ENCODE measurements at places on chromosomes 2 and 18. TPM values are rescaled to one million over a fixed set of nuclear protein-coding genes. Genes with fewer than 3 reads are reported as not detected.

The PTPRN gene
- not detected for total RNA-seq

DNA sequence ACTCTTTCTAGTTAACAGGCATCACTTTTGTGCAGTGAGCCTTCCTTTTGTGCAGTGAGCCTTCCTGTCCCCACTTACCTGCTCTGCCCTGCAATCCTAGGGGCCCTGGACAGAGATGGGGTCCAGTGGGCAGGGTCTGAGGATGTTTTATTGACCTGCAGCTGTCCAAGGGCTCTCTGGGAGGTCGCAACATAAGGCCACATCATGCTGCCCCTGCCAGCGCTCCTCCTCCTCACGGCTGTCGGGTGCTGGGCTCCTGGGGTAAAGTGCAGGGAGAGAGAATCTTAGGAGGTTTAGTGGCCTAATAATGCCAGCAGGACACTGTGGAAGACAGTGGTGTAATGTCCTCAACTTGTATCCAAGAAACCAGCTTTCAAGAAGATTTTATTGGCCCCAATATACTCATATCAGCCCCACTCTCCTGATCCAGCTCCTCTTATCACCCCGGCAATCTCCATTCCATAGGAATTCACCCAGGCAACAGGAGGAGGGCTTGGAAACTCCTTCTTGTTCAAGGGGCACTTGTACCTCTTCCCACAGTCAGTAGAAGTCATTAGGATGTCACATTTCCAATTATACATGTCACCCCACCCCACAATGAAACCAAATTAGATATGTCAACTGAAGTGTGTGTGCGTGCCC, 41.9 kb upstream of the ASB18 start:
- H3K36me3 ChIP-seq = no peaks in the 10 kb centered on the region
- no peaks in the 10 kb centered on the region for H3K27me3 ChIP-seq
- no peak overlapping the region for H3K27ac ChIP-seq
- DNase-seq = no peak
- no peak overlapping the region for H3K4me3 ChIP-seq
- H3K4me1 ChIP-seq = no peaks in the 10 kb centered on the region

DNA sequence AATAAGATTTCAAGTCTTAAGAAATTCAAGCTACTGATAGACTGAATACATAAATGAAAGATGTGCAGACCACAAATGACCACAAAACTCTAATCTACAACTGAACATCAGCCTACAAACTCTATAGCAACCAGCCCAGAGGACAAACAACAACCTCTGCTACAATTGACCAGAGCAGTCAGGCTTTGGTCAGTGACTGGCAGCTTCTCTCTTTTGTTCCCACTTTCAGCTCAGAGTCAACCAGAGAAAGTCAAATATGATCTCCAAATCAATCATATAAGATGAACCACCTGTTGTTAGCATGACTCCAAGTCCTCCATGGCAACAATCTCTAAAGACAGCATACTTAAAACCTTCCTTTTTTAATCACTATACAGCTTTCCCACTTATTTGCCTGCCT, 996.2 kb downstream of the SUCLG1 start:
- DNase-seq = no peak
- H3K27ac ChIP-seq = no peak overlapping the region
- no peaks in the 10 kb centered on the region for H3K36me3 ChIP-seq
- no peaks in the 10 kb centered on the region for H3K27me3 ChIP-seq

GRCh38 chr2:70931376-70932000, 4.2 kb upstream of the ATP6V1B1 start:
- no peaks in the 10 kb centered on the region for H3K36me3 ChIP-seq
- H3K27me3 ChIP-seq = no peaks in the 10 kb centered on the region
- H3K27ac ChIP-seq = no peak overlapping the region
- no peak for DNase-seq
- H3K4me1 ChIP-seq = no peaks in the 10 kb centered on the region

GRCh38 chr2:232476045-232476444, 11.6 kb downstream of the ECEL1 start:
- H3K4me3 ChIP-seq = no peak overlapping the region
- H3K27me3 ChIP-seq = no peaks in the 10 kb centered on the region
- no peaks in the 10 kb centered on the region for H3K36me3 ChIP-seq

DNA sequence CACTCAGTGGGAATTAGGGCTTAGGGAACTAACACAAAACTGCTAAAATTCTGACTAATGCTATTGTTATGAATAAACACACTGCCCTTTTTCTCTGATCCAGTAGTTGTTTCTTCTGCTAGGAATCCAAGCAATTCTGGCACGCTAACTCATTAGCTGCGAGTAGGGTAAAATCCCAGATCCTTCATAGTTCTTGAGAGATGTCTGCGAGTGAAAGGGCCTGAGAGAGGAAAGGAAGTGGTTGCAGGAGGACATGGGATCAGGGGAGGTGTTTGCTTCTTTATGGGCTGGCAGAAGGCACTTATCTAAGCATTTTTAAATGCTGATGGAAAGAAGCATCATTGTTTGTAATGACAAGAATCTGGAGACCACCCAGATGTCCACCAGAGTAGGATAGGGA, 9.4 kb downstream of the MAP3K19 start:
- no peak for DNase-seq
- H3K27me3 ChIP-seq = no peaks in the 10 kb centered on the region
- no peak overlapping the region for H3K4me3 ChIP-seq
- H3K36me3 ChIP-seq = no peaks in the 10 kb centered on the region
- no peak overlapping the region for H3K27ac ChIP-seq

GRCh38 chr2:8482432-8482831, 199.4 kb upstream of the ID2 start:
- DNase-seq = no peak
- H3K4me1 ChIP-seq = peaks cover 16% of the 10 kb centered on the region
- H3K27ac ChIP-seq = no peak overlapping the region
- no peaks in the 10 kb centered on the region for H3K36me3 ChIP-seq

- H3K27me3 ChIP-seq = no peaks in the 10 kb centered on the region
- H3K4me3 ChIP-seq = peak overlapping the region; percentile 79
- DNase-seq = peak; percentile 94
- no peaks in the 10 kb centered on the region for H3K36me3 ChIP-seq
- peaks cover 46% of the 10 kb centered on the region for H3K4me1 ChIP-seq
These were observed 600 bp downstream of the RALB start for GRCh38 chr2:120253021-120253882.

GRCh38 chr2:235960716-235961640, 207.2 kb downstream of the GBX2 start:
- no peaks in the 10 kb centered on the region for H3K27me3 ChIP-seq
- H3K27ac ChIP-seq = no peak overlapping the region
- no peak overlapping the region for H3K4me3 ChIP-seq
- no peaks in the 10 kb centered on the region for H3K4me1 ChIP-seq
- no peak for DNase-seq

DNA sequence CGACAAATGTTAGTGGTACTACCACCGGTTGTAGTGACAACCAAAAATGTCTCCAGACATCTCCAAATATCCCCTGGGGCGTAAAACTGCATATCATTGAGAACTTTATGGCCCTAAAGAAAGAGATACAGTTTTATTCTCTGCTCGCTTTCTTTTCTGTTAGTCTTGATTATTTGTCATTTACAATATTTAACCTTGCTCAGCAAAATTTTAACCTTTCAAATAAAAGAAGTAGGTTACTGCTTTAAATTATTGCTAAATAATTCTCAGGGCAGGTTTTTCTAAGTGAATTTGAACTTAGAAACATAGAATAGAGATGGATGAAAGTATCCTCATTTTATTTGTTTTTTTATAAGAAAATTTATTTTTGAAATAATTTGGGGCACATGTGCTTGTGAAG, 67.9 kb downstream of the BMPR2 start:
- no peaks in the 10 kb centered on the region for H3K27me3 ChIP-seq
- H3K4me1 ChIP-seq = no peaks in the 10 kb centered on the region
- no peak overlapping the region for H3K27ac ChIP-seq
- DNase-seq = no peak
- H3K4me3 ChIP-seq = no peak overlapping the region

The C1QL2 gene
- total RNA-seq = not detected

DNA sequence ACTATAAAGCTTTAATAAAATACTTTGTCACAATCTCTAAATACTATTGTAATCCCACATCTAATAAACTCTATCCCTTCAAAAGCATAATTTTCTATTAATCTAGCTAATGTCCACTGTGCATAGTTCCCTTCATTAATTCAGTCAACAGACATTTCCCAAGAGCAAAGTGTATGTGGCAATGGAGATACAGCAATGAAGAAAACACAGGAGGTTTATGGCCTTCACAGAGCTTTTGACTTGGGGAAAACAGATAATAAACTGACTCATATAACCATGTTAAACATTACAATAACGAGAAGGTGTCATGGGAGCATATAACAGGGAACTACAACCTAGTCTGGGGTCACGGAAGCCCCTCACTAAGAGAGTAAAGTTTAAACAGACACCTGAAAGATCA, 86.3 kb downstream of the SPIRE1 start:
- H3K36me3 ChIP-seq = no peaks in the 10 kb centered on the region
- no peaks in the 10 kb centered on the region for H3K4me1 ChIP-seq
- no peak for DNase-seq

GRCh38 chr2:236972491-236973342, 113.0 kb upstream of the COPS8 start:
- H3K27me3 ChIP-seq = no peaks in the 10 kb centered on the region
- H3K4me1 ChIP-seq = peaks cover 13% of the 10 kb centered on the region
- no peak for DNase-seq
- H3K4me3 ChIP-seq = no peak overlapping the region

- no peak overlapping the region for H3K27ac ChIP-seq
- no peak for DNase-seq
- no peaks in the 10 kb centered on the region for H3K36me3 ChIP-seq
- no peaks in the 10 kb centered on the region for H3K27me3 ChIP-seq
- H3K4me3 ChIP-seq = no peak overlapping the region
These were observed 9.7 kb upstream of the IL1RN start for GRCh38 chr2:113117541-113118262.

The SIX3 gene
- not detected for total RNA-seq

DNA sequence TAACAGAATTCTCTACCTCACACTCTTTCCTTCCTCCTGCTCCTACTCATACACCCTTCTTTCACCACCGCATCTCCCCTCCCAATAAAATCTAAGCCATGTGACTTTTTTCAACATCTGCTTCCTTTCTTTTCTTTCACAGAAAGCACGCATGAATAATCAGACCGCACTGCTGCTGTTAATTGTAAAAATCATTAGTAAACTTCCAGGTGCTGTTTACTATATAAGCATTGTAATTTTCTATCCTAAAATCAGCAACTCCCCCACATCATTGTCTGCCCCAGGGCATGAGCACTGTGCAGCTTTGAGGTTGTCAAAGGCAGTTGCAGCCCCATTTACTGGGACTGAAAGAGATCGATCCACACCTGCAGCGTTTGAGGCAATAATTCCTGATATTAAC, 782.6 kb upstream of the ID2 start:
- no peak for DNase-seq
- H3K4me3 ChIP-seq = no peak overlapping the region
- no peaks in the 10 kb centered on the region for H3K36me3 ChIP-seq
- no peaks in the 10 kb centered on the region for H3K27me3 ChIP-seq
- no peaks in the 10 kb centered on the region for H3K4me1 ChIP-seq
- H3K27ac ChIP-seq = no peak overlapping the region

DNA sequence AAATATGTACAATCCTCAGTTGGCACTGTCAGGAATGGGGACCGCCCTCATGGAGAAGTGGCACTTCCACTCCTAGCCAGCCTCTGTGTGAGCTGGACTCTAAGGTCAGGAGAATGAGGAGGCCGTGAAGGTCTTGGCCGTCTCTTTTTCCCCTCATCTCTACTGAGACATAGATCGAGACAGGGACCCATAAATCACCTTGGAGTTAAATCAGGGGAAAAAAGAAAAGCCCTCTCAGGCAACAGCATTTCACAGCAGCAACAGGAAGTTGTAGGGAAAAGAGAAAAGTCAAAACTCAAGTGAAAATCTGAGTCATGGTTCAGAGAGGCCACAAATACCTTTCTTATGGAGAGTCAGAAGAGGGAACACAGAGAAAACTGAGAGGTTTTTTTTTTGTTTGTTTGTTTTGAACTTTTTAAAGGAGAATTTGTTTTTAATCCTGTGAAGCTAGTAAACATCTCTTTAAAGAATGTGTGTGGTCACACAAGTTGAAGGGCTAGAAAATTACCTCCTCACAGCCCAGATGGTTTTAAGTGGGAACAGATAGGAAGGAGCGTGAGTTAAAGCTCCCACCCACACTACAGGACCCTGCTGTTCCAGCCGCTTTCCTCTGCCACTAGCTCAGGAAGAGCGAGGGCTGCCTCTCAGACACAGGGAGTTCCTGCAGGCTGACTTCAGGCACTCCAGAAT, 30.6 kb upstream of the CYP1B1 start:
- H3K4me3 ChIP-seq = no peak overlapping the region
- DNase-seq = no peak
- no peaks in the 10 kb centered on the region for H3K36me3 ChIP-seq

The SEMA4C gene
- 37.7 TPM for total RNA-seq

DNA sequence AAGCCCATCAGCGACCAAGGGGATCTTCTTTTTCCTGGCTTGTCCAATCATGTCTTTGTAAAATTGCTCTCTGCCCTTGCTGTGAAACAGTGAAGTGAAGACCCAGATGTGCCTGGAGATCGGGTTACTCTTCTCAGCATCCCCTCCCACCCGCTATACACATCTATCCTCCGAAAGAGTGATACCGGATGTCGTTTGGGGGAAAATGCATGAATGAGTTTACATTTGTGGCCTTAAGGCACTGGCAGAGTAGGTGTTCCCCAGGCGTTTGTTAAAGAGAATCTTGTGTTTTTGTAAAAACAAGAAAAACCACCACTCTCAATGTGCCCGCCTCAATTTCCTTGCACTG, 528.3 kb downstream of the CMPK2 start:
- H3K4me3 ChIP-seq = no peak overlapping the region
- H3K36me3 ChIP-seq = no peaks in the 10 kb centered on the region
- H3K27me3 ChIP-seq = no peaks in the 10 kb centered on the region
- no peaks in the 10 kb centered on the region for H3K4me1 ChIP-seq
- H3K27ac ChIP-seq = no peak overlapping the region

- H3K36me3 ChIP-seq = no peaks in the 10 kb centered on the region
- H3K27me3 ChIP-seq = no peaks in the 10 kb centered on the region
- H3K4me1 ChIP-seq = no peaks in the 10 kb centered on the region
These were observed 458.7 kb upstream of the HNRNPA3 start for GRCh38 chr2:176753752-176754474.

The OXER1 gene
- 1.1 TPM for total RNA-seq

DNA sequence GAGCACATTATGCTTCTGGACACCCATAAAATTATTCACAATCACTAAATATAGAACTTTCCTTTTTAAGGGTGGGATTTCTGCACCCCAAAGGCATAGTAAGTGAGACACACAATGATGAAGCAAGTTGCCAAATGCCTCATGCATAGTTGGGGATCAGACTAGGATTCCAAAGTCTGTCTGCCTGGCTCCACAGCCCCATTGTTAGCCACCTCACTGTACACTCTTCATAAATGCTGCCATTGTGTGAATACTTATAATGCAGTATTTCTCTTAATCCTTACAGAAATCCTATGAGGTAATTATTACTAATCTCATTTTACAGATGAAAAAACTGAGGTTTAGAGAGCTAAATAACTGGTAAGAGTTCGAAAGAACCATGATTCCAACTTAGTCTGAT, 738.6 kb downstream of the ERBB4 start:
- no peak overlapping the region for H3K27ac ChIP-seq
- no peaks in the 10 kb centered on the region for H3K27me3 ChIP-seq
- no peak for DNase-seq
- H3K36me3 ChIP-seq = no peaks in the 10 kb centered on the region
- H3K4me3 ChIP-seq = no peak overlapping the region
- no peaks in the 10 kb centered on the region for H3K4me1 ChIP-seq

GRCh38 chr18:52339891-52340371, at the start of gene DCC:
DCC (plus strand) TSS chr18:52340197; CDS start chr18:52340788, 591 bp downstream.
- peaks cover 38% of the 10 kb centered on the region for H3K27me3 ChIP-seq
- H3K4me3 ChIP-seq = peak within 1 kb of the TSS; percentile 35
- no peaks in the 10 kb centered on the region for H3K4me1 ChIP-seq
- H3K36me3 ChIP-seq = no peaks in the 10 kb centered on the region

GRCh38 chr2:74328074-74328473, 15.1 kb downstream of the SLC4A5 start:
- H3K27ac ChIP-seq = no peak overlapping the region
- H3K4me3 ChIP-seq = no peak overlapping the region
- no peaks in the 10 kb centered on the region for H3K27me3 ChIP-seq
- no peaks in the 10 kb centered on the region for H3K36me3 ChIP-seq
- no peaks in the 10 kb centered on the region for H3K4me1 ChIP-seq
